ENCODE measurements at places on chromosomes 5 and 9. TPM values are rescaled to one million over a fixed set of nuclear protein-coding genes. Genes with fewer than 3 reads are reported as not detected.

PCDHB4 gene
- total RNA-seq, result not detected

PCDHA13 gene
- total RNA-seq, result not detected

PCDH1 gene
- total RNA-seq, result not detected

- H3K4me1 ChIP-seq, result peaks cover 6% of the 10 kb centered on the region
- H3K4me3 ChIP-seq, result peak overlapping the region; percentile 66
- no peak for DNase-seq
- H3K27me3 ChIP-seq, result peaks cover 15% of the 10 kb centered on the region
These were observed 20.5 kb upstream of the NDST1 start for GRCh38 chr5:150487199-150488061.

- no peaks in the 10 kb centered on the region for H3K36me3 ChIP-seq
- H3K27me3 ChIP-seq, result no peaks in the 10 kb centered on the region
- no peak for DNase-seq
- no peaks in the 10 kb centered on the region for H3K4me1 ChIP-seq
- no peak overlapping the region for H3K4me3 ChIP-seq
- no peak overlapping the region for H3K27ac ChIP-seq
These were observed 24.2 kb upstream of the NPR3 start for GRCh38 chr5:32686799-32687498.

- peaks cover 12% of the 10 kb centered on the region for H3K27me3 ChIP-seq
- H3K4me3 ChIP-seq, result no peak overlapping the region
- no peak for DNase-seq
- no peak overlapping the region for H3K27ac ChIP-seq
- no peaks in the 10 kb centered on the region for H3K36me3 ChIP-seq
These were observed 5.4 kb upstream of the P4HA2 start for GRCh38 chr5:132233081-132233480.

OTP gene
- total RNA-seq, result not detected

WHRN gene
- total RNA-seq, result 2.8 TPM

GRCh38 chr5:95816776-95817175, 5.8 kb downstream of the GLRX start:
- H3K36me3 ChIP-seq, result peaks cover 39% of the 10 kb centered on the region
- H3K27me3 ChIP-seq, result no peaks in the 10 kb centered on the region
- no peak overlapping the region for H3K4me3 ChIP-seq
- H3K4me1 ChIP-seq, result peaks cover 54% of the 10 kb centered on the region

PKD2L2 gene
- total RNA-seq, result not detected

LCN1 gene
- not detected for total RNA-seq

INSL6 gene
- not detected for total RNA-seq

NFIB gene
- not detected for total RNA-seq

- H3K27ac ChIP-seq, result no peak overlapping the region
- no peak overlapping the region for H3K4me3 ChIP-seq
- H3K4me1 ChIP-seq, result no peaks in the 10 kb centered on the region
- no peaks in the 10 kb centered on the region for H3K36me3 ChIP-seq
These were observed 110.1 kb downstream of the SPOCK1 start for GRCh38 chr5:137389042-137389441.

- DNase-seq, result no peak
- H3K4me1 ChIP-seq, result no peaks in the 10 kb centered on the region
- H3K4me3 ChIP-seq, result no peak overlapping the region
- H3K36me3 ChIP-seq, result peaks cover 21% of the 10 kb centered on the region
These were observed 32.1 kb downstream of the NADK2 start for GRCh38 chr5:36209664-36210063.

STPG3 gene
- 0.48 TPM for total RNA-seq

Data from activated T-helper 2 cell treated with anti-CD3 and anti-CD28 coated beads, Interferon-gamma antibody, Interleukin-2, Interleukin-4, amounts not matched to agents 10 μg/mL and 5 μg/mL and 100 μg/mL, durations not matched to agents 14 hours and 24 hours and 36 hours (primary cell).